ENCODE measurements at places on chromosomes 4 and X.

GRCh38 chr4:31094474-31094873 lies 374.3 kb downstream of the PCDH7 start:
- DNase-seq = no peak

DNA sequence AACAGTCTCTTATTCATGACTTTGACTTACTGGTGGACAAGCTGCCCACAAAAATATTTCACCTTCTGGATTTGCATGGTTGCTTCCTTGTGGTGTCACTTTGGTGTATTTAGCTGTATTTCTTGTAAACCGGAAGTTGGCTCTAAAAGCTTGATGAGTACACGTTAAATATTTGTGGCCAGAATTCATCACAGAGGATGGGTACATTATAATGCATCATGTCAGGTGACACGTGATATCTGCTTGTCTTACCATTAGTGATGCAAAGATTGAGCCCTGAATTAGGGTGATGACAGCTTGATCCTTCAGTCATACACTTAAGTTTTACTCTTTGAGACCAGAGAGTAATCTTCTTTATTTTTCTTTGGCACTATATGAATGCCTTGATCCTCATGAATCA lies 188.3 kb upstream of the RPS6KA3 start:
- DNase-seq = no peak

- DNase-seq = no peak
These were observed 279.4 kb downstream of the FAT4 start for GRCh38 chr4:125594056-125594602.

GRCh38 chr4:12393631-12394262 lies 965.1 kb upstream of the HS3ST1 start:
- DNase-seq = no peak

GRCh38 chrX:93422693-93423092 lies 250.7 kb downstream of the NAP1L3 start:
- no peak for DNase-seq

GRCh38 chr4:98473046-98473445 lies 185.4 kb downstream of the TSPAN5 start:
- DNase-seq = no peak

GRCh38 chr4:104169437-104169836 lies 325.3 kb downstream of the CXXC4 start:
- DNase-seq = no peak

- DNase-seq = no peak
These were observed 7.4 kb downstream of the APOO start for GRCh38 chrX:23900220-23900797.

DNA sequence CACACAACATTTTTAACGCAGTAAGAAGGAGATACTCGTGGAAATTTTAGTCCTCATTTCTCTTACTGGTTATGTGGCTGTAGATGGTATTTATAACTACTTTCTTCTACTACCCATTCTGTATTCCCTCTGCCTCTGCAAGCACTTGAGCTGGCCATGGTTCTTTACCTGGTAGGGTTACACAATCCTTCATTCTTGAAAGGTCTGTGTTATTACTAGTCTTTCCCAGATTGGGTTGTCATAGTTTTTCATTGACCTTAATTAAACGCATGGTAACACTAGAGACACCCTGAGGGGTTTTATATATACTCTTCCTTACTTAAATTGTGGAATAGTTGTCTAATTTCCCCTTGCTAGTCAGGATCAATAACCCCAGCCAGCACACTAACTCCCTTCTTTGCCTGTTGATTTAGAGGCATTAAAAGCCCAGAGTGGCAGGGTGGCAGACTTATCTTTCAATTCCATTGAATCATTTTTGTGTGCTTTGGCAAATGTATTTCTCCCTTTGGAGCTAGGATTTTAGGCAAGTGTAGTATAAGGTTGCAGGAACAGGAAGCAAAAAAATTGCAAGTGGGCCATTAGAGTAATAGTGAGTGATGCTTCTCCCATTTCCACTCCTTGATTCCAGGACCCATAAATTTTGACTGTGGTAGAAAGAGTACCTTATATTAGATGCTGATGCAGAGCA lies 113.6 kb upstream of the EMCN start:
- no peak for DNase-seq

DNA sequence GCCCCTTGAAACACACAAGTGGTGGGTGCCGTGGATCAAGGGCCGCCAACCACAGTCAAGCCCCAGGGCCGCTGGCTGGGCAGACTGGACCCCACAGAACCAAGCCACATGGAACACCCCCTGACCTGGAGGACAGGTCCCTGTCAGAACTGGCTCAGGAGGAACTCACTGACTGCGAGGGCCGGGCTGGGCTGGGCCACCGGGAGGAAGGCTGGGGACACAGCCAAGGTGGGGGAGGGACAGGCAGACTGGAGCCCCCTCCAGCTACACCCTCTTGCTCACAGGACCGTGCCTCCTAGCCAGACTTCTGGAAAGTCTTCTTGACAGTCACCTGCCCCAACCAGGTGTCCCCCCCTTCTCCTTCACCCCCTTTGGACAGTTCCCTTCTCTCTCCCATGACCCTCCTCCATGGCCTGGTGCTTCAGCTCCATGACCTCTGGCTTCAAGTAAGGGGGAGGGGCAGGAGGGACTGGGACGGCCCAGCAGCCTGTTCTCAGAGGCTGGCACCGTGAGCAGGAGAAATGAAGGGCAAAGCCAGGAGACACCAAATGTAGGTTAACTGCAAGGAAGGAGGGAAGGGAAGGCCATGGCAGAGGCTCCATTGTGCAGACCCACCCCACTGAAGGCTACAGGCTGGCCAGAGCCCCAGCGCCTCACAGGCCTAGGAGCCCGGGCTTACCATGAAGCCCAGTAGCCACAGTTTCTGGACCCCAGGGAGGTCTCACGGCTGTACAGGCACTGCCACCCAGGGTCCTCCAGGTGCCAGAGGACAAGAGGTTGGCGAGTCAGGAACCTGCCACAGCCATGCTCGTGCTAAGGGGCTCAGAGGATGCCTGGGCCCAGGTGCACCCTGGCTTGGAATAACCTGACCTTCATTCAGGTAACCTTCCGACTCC lies 22.6 kb upstream of the DUSP9 start:
- no peak for DNase-seq

Measured in AG20443 (cell line).